ENCODE measurements at places on chromosomes 11 and 22.
A peak's percentile ranks its signal among the peaks of the same experiment; 100 is the strongest.

- peak; percentile 32 for DNase-seq
Observed at GRCh38 chr11:59822989-59823566, 12.5 kb upstream of the MRPL16 start.

DNA sequence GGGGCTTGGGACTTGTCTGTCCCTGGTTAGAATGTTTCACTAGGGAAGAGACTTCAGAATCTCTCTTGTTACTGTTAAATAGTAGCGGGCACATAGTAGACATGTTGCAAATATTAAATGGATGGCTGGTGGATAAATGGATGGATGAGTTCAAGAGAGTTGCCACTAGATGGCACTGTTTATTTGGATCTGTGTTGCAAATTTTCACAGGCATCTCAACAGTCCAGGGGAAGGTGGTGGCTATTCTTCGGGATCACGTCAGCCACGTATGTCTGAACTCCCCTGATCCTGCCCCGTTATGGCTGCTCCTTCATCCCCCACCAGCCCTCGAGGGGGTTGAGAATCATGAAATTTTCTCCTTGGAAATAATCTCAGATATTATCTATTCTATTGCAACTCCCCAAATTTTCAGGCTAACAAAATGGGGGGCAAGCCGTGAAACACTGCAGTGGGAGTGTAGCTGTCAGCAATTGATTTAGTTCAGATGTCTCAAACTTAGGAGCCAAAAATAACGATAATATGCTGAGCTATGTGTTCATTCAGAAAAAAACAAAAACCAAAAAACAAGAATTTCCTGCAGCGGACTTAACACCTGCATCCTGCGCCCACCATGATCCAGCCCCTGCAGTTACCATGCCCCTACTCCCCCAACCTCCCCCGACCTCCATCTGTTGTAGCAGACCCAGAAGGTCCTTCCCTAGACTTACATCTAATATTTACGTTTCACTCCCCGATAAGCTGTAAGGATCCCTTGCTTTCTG lies 29.1 kb upstream of the BIRC3 start:
- peak; percentile 76 for DNase-seq

- no peak for DNase-seq
Observed at GRCh38 chr11:2219318-2220017, 47.9 kb upstream of the TH start.

DNA sequence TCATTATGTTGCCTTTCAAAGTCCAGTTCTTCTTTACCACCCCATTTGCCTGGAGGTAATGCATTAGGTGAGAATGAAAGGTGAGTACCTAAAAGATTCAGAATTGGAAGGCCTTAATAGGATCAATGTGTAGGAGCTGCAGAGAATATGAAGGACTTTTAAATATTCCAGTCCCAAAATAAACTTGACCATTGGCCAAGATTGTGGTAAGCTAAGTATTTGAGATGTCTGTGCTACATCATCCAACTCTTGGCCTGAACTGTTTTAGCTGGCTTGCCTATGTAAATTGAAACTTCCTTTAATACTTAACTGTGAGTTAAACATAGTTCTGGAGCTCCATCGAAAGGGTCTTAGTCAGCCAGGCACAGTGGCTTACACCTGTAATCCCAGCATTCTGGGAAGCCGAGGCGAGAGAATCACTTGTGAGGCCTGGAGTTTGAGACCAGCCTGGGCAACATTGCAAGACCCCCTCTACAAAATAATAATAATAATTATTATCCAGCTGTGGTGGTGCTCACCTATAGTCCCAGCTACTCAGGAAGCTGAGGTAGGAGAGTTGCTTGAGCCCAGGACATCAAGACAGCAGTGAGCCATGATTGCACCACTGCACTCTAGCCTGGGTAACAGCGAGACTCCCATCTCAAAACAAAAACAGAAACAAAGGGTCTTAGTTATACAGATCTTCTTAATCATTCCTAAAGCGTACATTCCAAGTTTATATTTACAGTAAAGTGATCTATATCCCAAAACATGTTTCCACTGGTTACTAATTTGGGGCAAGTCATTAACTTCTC lies 29.8 kb downstream of the MTMR3 start:
- DNase-seq: no peak

- no peak for DNase-seq
Observed at GRCh38 chr11:112165049-112165448, 1.2 kb upstream of the IL18 start.

DNA sequence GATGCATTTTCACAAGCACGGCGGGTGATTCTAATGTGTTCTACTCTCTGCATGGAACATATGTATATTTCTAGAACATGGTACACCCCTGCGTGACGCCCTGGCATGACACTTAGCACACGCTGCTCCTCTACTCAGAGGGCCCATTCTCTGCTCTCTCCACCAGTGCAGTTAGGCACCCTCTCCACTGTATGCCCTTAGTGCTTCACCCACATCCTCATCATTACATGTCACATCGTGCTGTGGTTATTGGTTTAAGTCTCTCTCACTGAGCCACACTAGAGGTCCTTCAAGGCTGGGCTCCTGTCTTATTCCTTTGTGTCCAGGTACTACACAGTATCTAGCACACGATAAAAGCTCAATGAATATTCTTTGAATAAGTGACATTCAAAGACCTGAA lies 16.7 kb downstream of the TMPRSS13 start:
- no peak for DNase-seq

DNA sequence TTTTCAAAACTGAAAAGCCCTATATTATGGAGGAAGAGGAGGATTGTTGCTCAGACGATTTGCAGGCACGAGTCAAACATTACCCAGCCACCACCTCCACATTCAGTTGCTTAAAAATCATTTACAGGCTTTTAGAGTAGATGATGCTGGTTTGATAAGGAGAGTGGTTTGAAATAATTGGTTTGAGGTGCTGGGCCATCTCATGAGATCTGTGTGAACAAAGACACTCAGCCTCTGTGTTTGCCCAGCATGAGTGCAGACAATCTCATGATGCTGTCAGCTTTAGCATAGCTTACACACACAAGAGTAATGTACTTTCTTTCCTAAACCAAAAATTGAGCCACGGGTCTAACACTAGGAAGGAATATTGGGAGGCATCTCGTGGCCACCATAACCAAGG lies 4.3 kb downstream of the SLC43A3 start:
- DNase-seq: no peak
